HAP-1 (cell line): ENCODE measurements at places on chromosomes 12 and 14.
A peak's percentile ranks its signal among the peaks of the same experiment; 100 is the strongest.

- DNase-seq: peak; percentile 19
Measured at GRCh38 chr14:37232907-37233481, 35.3 kb downstream of the MIPOL1 start.

DNA sequence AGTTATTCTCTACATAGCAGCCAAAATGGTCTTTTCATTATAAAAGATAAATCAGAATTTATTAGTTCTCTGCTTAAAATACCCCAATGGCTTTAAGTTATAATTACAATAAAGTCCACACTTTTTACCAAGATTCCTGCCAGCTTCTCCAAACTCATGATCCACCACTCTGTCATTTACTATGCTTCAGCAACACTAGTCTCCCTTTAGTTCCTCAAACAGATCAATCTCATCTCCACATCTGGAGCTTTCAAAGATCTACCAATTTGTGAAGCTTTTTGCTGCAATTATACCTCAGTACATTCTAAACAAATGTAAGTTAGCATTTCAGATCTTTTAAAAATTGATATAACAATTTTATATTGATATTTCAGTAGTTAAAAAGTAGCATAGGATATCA, 24.9 kb downstream of the CATSPERB start:
- DNase-seq: no peak

- DNase-seq: no peak
Measured at GRCh38 chr12:19744705-19745218, 305.5 kb downstream of the AEBP2 start.

DNA sequence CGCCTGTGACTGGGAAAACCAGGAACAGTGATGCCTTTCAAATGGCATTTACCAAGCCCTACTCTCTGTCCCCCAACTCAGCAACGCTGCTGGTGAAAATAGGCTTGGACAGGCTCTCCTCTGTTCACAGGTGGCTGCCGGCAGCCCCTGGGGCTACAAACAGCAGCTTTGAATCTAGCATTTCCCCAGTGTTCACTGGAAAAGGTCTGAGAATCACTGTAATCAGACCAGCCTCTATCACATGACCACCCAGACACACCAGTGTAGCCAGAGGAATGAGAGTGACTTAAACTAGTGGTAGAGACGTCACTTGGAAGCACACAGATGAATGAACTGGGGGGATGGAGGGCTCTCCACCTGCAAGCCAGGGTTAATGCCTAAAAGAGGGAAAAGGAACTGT, 151.8 kb downstream of the FOXN3 start:
- no peak for DNase-seq

GRCh38 chr12:8890313-8891085, 23.8 kb upstream of the PHC1 start:
- peak; percentile 57 for DNase-seq

GRCh38 chr14:26897196-26897595, 299.4 kb upstream of the NOVA1 start:
- DNase-seq: no peak

DNA sequence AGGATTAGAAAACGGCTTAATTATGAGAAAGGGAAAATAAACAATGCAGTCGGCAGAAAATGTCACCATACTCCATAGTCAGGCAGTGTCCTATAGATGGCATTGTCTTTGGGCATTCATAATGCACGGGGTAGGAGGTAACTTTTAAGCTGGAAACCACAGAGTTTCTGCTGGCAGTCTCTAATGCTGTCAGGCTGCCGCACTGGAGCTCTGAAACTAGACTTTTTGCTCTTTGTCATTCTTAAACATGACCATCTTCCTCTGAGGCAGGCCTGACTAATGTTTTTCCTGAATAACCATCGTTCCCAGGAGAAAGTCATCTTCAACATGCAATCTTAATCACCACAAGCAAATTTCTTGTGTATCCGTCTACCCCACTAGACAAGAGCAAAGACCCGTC, 108.8 kb downstream of the ETNK1 start:
- DNase-seq: no peak

- DNase-seq: no peak
Measured at GRCh38 chr12:93247313-93247991, 130.3 kb upstream of the NUDT4 start.

- DNase-seq: no peak
Measured at GRCh38 chr12:27048822-27049752, 26.7 kb downstream of the MED21 start.

DNA sequence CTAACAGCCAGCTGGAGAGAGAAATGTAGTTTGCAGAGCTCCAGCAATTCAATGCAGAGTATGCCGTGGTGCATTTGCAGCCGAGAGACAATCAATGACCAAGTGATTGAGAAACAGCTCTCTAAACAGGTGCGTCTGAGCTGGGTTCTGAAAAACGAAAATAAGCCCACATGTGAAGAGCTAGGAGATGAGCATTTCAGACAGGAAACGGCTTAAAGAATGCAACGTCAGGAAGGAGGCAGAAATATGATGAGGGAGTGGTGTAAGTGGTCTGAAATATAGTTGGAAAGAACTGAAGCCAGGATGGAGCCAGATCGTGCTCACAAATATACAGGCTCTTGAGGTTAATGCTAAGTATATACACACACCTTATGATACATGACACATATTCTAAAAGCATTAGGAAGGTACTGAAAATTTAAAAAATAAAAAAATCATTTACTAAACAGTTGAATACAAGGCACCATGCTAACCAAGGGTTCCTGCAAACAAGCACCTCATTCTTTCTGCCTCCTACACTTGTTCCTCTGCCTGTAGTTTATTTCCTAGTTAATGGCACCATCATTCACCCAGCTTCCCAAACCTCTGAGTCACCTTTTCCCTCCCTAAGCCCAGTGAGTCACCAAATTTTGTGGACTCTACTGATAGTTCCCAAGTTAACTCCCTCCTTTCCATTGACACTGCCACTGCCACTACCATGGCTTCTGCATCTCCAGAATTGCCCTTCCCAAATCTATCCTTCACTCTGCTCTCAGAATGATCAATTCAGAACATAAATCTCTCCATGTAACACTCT, 2.3 kb upstream of the GARIN2 start:
- DNase-seq: no peak

- no peak for DNase-seq
Measured at GRCh38 chr12:13173012-13173932, 23.3 kb upstream of the EMP1 start.

DNA sequence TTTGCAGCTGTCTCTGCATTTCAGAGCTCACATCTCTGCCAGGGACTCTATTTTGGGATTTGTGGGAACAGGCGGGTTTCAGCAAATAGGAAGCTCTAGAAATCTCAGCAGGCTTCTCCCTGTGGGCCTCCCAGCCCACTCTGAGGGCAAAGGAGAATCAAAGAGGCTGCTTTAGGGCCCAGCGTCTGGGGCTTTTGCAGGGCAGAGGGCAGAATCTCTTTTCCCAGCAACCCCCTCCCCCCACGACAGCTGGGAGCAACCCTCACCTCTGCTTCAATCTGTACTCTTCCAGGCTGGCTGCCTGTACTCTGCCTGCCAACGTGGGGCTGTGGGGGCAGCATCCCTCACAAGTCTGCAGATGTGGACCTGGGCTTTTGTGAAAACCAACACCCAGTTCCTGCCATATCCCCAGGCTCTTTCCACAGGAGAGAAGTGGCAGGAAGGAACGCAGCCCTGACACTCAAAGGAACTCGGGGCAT, 529.6 kb upstream of the TBX3 start:
- no peak for DNase-seq

GRCh38 chr14:74834692-74835392, 41.1 kb downstream of the PROX2 start:
- no peak for DNase-seq

GRCh38 chr12:78376257-78376656, 488.3 kb upstream of the SYT1 start:
- no peak for DNase-seq

DNA sequence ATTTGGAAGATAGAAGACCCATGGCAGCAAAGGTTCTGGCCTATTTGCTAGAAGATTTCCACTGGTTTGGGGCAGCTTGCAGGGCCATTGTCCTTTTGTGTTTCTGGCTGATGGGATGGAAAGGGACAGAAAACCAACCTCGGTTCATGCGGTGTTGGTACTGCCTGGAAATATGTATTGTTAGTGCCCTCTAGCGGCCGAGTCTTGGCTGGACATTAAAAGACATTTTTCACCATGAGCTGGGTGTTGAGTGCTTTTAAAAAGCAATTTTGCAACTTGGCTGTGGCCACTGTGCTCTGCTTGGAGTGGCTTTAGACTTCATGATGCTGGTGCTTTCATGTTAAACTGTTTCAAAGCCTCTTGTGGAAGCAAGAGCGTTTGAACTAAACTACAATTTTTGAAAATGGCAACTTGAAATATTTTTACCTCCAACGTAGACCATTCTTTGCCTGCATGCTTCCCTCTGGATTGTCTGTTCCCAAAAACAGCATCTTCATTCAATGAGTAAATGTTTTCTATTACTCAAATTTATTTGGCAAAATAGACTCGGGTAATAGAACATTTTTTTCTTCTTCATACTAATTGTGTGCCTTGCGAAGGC, 102.7 kb upstream of the TBX5 start:
- DNase-seq: peak; percentile 83

DNA sequence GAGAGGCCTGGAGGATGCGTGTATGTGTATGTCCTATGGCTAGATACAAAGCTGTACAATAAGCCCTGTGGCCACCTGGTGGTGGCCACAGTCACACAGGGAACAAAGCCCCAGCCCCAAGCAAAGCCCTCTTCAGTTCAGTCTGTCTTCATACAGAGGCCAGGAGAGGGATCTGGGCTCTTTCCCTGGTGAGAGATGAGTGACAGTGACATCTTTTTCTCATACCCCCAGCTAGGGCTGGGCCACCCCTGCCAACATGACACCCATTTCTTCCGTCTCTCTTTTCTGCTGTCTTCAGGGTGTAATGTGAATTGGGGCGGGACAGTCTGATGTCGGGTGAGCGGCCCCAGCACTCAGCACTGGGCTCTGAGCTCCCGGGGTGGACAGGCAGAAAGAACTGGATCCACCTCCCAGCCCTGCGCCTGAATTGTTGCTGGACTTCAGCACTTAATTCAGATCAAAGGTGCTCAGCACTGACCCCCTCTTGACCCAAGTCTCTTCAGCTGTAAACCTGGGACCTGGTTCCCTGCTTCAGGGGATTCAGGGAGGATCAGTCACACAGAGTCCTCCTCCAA, 59.8 kb downstream of the SERPINA3 start:
- no peak for DNase-seq

GRCh38 chr12:121773011-121773777, 20.3 kb downstream of the RHOF start:
- DNase-seq: peak; percentile 63

GRCh38 chr12:119180380-119181040, 1.8 kb downstream of the HSPB8 start:
- no peak for DNase-seq

DNA sequence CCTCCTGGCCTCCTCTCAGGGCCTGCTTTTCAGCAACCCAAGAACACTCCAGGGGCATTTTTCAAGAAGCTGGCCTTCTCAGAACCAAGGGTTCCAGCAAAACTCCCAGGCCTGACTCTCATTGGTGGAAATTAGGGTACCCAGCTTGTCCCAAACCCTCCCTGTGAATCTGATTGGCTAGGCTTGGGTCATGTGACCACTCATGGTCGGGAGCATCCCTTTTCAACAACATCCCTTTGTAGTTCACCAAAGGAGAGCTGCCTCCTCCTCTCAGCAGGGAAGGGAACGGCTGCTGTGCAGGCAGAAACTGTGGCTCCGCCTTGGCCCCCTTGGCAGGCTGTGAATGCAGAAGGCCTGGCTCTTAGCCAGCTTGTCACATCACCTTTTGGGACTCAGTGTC, 94.5 kb downstream of the AACS start:
- DNase-seq: no peak

DNA sequence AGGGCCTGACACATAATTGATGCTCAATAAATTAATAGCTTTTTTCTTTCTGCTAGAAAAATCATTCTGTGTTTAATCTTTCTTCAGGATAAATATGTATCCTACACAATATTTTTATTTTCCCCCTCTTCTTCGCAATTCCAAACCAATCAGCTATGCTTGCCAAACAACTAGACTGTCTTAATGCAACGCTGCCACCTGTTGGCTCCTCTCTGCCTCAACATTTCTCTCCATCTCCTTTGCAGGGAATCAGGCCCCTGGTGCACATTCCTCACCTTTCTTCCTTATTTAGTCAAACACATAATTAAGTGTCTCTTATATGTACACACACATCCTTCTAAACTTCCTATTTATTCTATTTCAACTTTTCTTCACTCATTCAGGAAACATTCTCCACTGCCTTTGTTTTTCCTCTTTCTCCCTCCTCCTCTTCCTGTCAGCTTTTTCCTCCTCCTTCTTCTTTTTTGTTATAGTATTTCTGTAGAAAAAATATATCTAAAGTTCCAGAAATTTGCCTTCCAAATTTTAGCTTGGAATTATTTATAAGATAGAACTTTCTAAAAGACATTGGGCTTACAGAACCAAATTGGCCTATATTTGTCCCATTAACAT, 406.0 kb downstream of the PRKD1 start:
- DNase-seq: peak; percentile 44

GRCh38 chr14:52951681-52952554, 1.1 kb upstream of the FERMT2 start:
- peak; percentile 70 for DNase-seq

DNA sequence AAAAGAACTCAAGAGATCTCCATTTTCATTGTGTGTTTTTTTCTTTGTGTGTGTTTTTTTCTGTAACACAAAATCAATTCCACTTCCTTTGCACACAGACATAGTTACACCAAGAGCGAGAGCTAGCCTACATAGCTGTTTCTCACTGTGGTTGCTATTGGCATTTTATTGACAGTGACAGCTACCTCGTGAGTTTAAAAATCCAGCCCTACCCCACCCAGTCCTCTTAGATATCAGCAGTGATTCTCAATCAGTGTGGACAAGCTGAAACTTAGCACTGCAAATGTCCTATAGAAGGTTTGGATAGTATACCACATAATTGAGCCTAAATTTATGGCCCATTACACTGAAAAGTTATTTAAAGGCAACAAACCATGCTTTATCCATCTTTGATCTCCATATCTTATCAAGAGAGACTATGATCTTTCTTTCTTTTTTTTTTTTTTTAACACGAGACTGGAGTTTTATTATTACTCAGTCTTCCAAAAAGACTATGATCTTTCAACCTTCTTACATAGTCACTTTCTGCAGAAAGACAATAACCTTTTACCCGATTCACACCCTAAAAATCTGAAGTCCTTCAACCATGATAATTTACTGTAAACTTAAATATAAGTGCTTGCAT, 46.8 kb downstream of the ATP2B1 start:
- DNase-seq: no peak
